ENCODE measurements at places on chromosomes 5 and 9. TPM values are rescaled to one million over a fixed set of nuclear protein-coding genes. Genes with fewer than 3 reads are reported as not detected.

GRCh38 chr5:80676706-80677105 is 21.9 kb upstream of the DHFR start:
- H3K4me3 ChIP-seq: no peak overlapping the region
- no peaks in the 10 kb centered on the region for H3K4me1 ChIP-seq
- no peaks in the 10 kb centered on the region for H3K27me3 ChIP-seq
- DNase-seq: no peak
- no peak overlapping the region for H3K27ac ChIP-seq
- H3K36me3 ChIP-seq: peaks cover 21% of the 10 kb centered on the region

DNA sequence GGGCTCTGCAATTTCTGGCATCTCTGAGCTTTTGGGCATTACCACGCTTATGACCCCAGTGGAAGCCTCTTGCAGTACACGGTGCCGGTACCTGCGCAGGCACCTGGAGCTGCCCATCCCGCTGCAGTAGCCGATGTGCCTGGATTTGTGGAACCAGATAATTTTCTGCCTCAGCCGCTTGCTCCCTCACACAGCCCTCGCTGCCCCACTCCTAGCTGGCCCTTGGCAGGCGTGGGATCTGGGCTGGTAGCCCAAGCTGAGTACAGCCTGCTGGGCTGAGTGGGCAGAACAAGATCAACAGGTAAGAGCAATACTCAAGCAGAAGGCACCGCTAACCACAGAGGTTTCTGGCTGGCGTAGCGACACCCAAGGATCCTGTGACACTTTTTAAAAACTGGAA is 1808.8 kb upstream of the ACO1 start:
- H3K4me1 ChIP-seq: no peaks in the 10 kb centered on the region
- no peaks in the 10 kb centered on the region for H3K36me3 ChIP-seq
- no peak overlapping the region for H3K27ac ChIP-seq
- no peak overlapping the region for H3K4me3 ChIP-seq
- no peaks in the 10 kb centered on the region for H3K27me3 ChIP-seq

DNA sequence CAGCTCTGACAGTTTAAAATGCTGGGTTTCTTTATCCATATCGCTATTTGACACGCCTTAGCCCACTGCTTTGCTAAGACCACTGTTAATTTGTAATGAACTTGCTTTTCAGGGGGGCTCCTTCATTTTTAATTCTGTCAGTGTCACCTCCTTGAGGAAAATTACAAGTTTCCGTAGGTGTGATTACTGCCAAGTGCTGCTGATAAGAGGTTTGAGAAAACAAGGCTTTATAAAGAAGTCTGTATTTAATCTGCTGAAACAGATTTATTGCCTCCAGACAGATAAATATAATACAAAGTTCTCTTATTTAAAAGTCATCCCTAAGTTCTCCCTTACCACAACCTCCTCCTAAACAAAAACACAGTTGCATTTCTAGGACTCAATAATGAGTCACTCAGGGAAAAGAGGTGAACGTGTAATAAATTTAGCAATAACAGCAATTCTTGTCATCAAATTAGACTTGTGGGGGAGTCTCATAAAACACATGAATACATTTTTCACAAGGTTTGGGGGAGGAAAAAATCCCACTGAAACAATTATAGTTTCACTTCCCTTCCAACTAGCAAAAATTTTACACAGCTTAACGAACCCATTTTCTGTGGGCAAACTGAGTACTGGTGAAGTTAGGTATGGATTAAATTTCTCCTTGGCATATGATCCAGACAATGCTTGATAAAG is 72.8 kb downstream of the MAPKAP1 start:
- no peaks in the 10 kb centered on the region for H3K27me3 ChIP-seq
- H3K27ac ChIP-seq: no peak overlapping the region
- H3K4me3 ChIP-seq: no peak overlapping the region
- DNase-seq: no peak
- H3K4me1 ChIP-seq: peaks cover 5% of the 10 kb centered on the region

DNA sequence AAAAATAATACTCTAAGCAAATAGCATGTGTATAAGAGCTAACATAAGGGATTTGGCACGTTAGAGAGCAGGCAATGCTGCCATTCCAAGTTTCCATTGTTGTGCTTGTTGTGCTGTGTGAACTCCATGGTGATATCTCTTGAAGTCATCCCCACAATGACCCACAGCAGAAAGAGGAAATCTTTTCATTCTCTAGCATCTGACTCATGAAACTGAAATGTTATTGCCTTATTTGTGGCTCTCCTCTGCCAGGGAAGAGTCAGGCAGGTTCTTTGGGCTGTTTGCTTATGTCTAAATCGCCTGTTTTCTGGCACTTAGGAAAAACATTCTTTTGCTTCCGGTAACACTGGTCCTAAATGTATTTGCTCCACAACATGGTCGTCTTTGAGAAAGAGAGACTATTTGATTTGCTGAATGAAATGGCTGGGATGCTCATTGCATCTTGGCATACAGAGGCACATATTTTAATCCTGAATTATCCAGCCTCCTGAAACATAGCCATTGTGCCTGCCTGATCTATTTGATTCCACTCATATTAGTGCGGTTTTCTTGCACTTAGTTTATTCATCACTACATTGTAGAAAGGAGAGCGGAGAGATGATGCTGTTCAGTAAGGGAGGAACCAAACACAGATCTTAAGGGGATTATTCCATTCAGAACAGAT is 188.8 kb downstream of the CSNK1G3 start:
- no peak overlapping the region for H3K27ac ChIP-seq
- H3K27me3 ChIP-seq: no peaks in the 10 kb centered on the region
- no peaks in the 10 kb centered on the region for H3K4me1 ChIP-seq
- DNase-seq: no peak
- no peak overlapping the region for H3K4me3 ChIP-seq

- no peak for DNase-seq
- H3K27me3 ChIP-seq: no peaks in the 10 kb centered on the region
- H3K27ac ChIP-seq: no peak overlapping the region
- H3K4me3 ChIP-seq: no peak overlapping the region
- H3K4me1 ChIP-seq: no peaks in the 10 kb centered on the region
Measured at GRCh38 chr9:15999422-16000339, 446.8 kb downstream of the CCDC171 start.

GRCh38 chr9:91840882-91841281 is 109.1 kb downstream of the ROR2 start:
- H3K27ac ChIP-seq: no peak overlapping the region
- H3K4me1 ChIP-seq: peaks cover 9% of the 10 kb centered on the region
- no peaks in the 10 kb centered on the region for H3K36me3 ChIP-seq
- no peak for DNase-seq
- H3K27me3 ChIP-seq: peaks cover 9% of the 10 kb centered on the region

DNA sequence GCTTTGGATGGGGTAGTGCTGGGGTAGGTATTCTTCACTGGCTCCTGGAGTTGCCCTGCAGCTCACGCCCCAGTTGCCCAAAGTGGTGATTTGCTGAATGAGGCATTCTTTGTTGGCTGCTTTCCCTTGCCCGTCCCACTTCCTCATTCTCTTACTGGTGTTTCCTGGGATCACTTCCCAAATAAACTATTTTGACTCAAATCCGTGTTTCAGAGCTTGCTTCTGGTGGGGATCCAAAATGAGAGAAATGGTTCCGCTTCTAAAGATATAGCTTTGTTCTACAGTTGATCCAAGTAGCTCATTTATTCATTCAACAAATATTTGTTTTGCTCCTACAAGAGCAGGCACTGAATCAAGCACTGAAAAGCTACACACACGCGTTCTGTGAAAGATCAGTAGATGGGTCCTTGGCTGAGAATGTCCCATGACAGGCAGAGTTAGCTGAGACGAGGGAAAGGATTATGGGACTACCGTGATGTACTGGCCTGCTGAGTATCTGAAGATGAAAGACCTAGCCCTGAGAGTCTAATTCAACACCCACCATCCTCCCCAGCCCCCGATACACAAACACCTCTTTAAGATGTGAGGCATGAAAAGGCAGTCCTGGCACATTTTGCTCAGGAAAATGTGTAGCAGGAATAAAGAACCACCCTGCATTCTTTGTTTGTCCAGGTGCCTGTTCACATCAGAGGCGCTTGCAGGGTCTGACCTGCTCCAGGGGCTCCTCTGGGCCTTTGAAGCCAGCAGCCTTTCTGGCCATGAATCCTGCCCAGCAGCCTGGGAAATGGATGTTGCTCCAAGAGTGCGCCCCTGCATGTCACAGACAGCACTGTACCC is 143.1 kb upstream of the RANBP3L start:
- H3K36me3 ChIP-seq: no peaks in the 10 kb centered on the region
- H3K4me1 ChIP-seq: peaks cover 3% of the 10 kb centered on the region
- H3K4me3 ChIP-seq: no peak overlapping the region
- DNase-seq: no peak

DNA sequence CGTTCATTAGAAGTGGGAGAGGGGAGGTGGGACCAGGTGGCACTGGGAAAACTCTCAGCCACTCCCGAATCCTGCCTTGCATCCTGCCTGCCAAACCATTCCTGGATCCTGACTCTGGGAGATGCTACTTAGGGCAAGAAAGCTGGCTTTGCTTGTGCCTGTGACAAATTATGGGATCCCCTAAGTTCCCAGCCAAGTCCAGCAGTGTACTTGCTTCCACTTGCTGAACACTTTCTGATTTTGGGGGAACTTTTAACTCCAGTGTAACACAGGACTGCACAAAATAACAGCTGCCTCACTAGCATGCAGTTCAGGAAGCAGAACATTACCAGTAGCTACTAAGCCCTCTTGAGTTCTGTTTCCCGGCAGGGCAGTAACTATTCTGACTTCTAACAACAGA is 12.5 kb upstream of the NKX2-5 start:
- no peaks in the 10 kb centered on the region for H3K36me3 ChIP-seq
- H3K4me1 ChIP-seq: no peaks in the 10 kb centered on the region
- no peak overlapping the region for H3K27ac ChIP-seq
- peaks cover 97% of the 10 kb centered on the region for H3K27me3 ChIP-seq
- no peak overlapping the region for H3K4me3 ChIP-seq

- peak overlapping the region; percentile 83 for H3K4me3 ChIP-seq
- peaks cover 18% of the 10 kb centered on the region for H3K4me1 ChIP-seq
- no peak for DNase-seq
- no peaks in the 10 kb centered on the region for H3K36me3 ChIP-seq
- peak overlapping the region; percentile 98 for H3K27ac ChIP-seq
Measured at GRCh38 chr5:5422819-5423515, 490 bp downstream of the ICE1 start.

DNA sequence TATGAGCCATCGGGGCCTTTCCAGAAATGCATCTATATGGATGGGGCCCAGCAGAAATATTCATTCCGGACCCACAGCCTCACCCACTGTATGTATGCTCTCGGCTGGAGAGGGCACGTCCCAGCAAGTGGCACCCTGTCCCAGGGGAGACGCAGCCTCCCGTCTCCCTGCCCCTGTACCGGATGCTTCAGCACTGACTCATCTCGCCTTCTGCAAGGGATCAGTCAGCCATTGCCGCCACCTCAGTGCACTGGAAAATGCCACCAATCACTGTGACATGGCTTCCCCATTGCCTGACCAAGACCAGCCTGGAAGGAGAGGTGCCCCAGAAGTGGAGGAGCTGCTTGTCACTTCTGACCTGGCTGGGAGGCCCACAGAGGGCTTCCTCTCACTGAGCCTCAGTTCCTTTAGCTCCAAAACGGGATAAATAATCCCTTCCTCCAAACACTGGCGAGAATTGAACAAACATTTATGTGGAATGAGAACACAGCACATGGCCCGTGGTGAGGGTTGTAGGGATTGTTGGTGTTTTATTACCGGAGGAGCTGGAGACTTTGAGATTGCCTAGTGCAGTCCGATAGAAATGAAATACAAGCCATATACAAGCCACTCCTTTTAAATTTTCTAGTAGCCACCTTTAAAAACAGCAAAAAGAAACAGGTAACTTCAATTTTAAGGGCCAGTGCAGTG is 43.9 kb upstream of the ORM1 start:
- H3K27ac ChIP-seq: no peak overlapping the region
- no peak for DNase-seq
- no peak overlapping the region for H3K4me3 ChIP-seq
- H3K4me1 ChIP-seq: no peaks in the 10 kb centered on the region
- H3K36me3 ChIP-seq: no peaks in the 10 kb centered on the region

- H3K4me1 ChIP-seq: no peaks in the 10 kb centered on the region
- no peak for DNase-seq
- no peaks in the 10 kb centered on the region for H3K36me3 ChIP-seq
- no peaks in the 10 kb centered on the region for H3K27me3 ChIP-seq
Measured at GRCh38 chr5:133750356-133750755, 138.0 kb upstream of the FSTL4 start.

- no peak overlapping the region for H3K27ac ChIP-seq
- H3K27me3 ChIP-seq: no peaks in the 10 kb centered on the region
- DNase-seq: no peak
- no peaks in the 10 kb centered on the region for H3K4me1 ChIP-seq
Measured at GRCh38 chr9:115591584-115591984, 473.6 kb upstream of the TNC start.

- H3K4me3 ChIP-seq: no peak overlapping the region
- no peak overlapping the region for H3K27ac ChIP-seq
- no peaks in the 10 kb centered on the region for H3K27me3 ChIP-seq
- no peaks in the 10 kb centered on the region for H3K4me1 ChIP-seq
- H3K36me3 ChIP-seq: no peaks in the 10 kb centered on the region
- DNase-seq: no peak
Measured at GRCh38 chr5:133405275-133406034, 206.9 kb downstream of the FSTL4 start.

- no peaks in the 10 kb centered on the region for H3K27me3 ChIP-seq
- peak; percentile 56 for DNase-seq
- no peak overlapping the region for H3K27ac ChIP-seq
- no peaks in the 10 kb centered on the region for H3K36me3 ChIP-seq
- H3K4me1 ChIP-seq: peaks cover 6% of the 10 kb centered on the region
Measured at GRCh38 chr5:103259705-103260355, 1.3 kb downstream of the MACIR start.

- no peak for DNase-seq
- H3K4me3 ChIP-seq: no peak overlapping the region
- H3K27me3 ChIP-seq: peaks cover 5% of the 10 kb centered on the region
- no peaks in the 10 kb centered on the region for H3K4me1 ChIP-seq
- H3K27ac ChIP-seq: no peak overlapping the region
Measured at GRCh38 chr9:126043681-126044080, 282.9 kb upstream of the MVB12B start.

GRCh38 chr9:74277532-74277931 is 219.6 kb upstream of the RORB start:
- peak overlapping the region; percentile 59 for H3K27ac ChIP-seq
- peak; percentile 68 for DNase-seq
- H3K4me3 ChIP-seq: no peak overlapping the region
- H3K4me1 ChIP-seq: peaks cover 14% of the 10 kb centered on the region
- H3K27me3 ChIP-seq: no peaks in the 10 kb centered on the region

DNA sequence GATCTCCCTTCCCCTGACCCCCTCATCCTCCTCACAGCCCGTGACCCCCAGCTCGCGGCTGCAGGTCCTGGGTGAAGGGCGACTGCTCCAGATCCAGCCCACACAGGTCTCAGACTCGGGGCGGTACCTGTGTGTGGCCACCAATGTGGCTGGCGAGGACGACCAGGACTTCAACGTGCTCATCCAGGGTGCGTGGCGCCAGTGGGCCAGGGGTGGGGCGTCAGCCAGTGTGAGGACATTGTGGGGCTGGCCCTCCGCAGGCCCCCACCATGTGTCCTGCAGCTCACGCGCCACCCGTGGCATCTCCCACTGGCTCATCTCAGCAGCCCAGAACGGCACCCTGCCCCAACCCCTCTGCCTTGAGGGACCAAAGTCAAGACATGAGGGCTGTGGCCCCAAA is 67.1 kb upstream of the ASS1 start:
- H3K27me3 ChIP-seq: no peaks in the 10 kb centered on the region
- no peaks in the 10 kb centered on the region for H3K36me3 ChIP-seq
- no peak overlapping the region for H3K4me3 ChIP-seq
- H3K27ac ChIP-seq: no peak overlapping the region

Gene CCDC192
- total RNA-seq: 0.09 TPM

Gene IFNK
- total RNA-seq: not detected

Gene PCDH12
- total RNA-seq: 3.4 TPM

Gene GPRIN1
- 2.7 TPM for total RNA-seq

Gene LTC4S
- 2.7 TPM for total RNA-seq

Gene CD72
- 6.8 TPM for total RNA-seq

Gene TNC
- total RNA-seq: 31.5 TPM

Gene TPPP
- total RNA-seq: 0.24 TPM

All from thymus (tissue), 14 donors.